ENCODE measurements at places on chromosomes 6 and 20.

- no peak for DNase-seq
Observed at GRCh38 chr20:47768016-47768824, 17.1 kb downstream of the SULF2 start.

- DNase-seq: no peak
Observed at GRCh38 chr20:48777821-48778220, 50.0 kb downstream of the PREX1 start.

DNA sequence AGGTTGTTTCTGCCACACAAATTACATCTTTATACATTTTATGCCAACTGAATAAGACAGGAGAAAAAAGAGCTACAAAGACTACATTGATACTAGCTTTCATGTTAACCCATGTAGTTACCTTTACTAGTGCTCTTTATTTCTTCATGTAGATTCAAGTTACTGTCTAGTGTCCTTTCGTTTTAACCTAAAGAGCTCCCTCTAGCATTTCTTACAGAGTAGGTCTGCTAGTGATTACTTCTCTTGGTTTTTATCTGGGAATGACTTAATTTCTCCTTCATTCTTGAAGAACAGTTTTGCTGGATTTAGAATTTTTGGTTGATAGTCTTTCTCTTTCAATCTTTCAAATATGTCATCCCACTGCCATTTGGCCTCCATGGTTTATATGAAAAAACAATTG is 21.2 kb upstream of the NOP56 start:
- DNase-seq: no peak

DNA sequence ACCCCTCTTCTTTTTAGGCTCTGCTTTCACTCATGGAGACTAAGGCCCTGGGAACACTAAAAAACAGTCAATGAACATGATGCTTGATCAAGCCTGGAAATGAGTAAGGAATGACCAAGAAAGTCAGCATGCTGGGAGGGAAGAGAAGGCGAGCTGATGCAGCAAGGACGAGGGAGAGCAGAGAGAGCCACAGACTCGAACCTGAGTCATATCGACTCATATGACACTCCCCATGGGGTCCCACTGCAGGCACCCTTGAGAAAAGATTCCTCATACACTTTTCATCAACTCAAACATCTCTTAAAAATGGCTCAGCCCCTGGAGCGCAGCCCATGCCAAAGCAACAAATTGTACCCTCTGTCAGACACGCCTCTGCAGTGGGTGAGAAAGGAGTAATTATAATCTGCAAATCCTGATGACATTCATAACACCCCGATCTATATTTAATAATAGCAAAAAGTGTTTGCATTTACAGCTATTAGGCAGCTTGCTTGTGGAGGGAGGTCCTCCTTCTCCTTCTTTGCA is 127.2 kb downstream of the F13A1 start:
- no peak for DNase-seq

DNA sequence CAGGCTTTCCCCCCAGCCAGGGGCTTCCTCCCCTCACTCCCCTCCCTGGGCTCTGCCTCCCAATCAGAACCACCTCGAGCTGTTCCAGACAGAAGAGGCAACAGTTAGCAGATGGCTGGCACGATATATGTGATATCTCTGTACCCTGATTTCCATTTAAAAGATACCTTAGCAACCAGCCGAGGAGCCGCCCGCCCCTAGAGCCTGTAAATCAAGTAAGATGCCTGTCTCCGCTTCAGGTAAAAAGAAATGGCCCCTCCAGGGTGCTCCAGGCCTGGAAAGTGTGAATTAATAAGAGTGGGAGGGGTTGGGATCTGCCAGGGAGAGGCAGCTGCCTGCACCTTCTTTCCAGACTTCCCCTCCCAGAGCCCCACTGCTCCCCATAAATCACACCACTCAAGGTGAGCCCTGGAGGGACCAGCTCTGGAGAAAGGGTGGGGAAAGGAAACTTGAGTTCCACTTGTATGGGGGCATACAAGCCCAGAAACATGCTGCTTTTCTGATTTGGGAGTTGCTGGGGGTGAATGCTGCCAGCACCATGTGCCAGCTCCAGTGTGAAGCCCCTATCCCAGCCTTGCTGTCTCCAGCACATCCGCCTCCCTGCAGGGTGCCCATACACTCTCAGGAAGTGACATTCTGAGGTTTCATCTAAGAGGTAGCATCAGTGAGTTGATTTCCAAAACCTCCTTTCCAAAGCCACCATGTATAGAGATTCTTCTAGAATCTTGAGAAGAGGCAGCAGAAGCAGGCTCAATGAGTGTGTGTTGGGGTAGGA is 148.0 kb downstream of the LRFN2 start:
- DNase-seq: no peak

GRCh38 chr6:160088069-160088783 is 33.4 kb upstream of the SLC22A1 start:
- no peak for DNase-seq

DNA sequence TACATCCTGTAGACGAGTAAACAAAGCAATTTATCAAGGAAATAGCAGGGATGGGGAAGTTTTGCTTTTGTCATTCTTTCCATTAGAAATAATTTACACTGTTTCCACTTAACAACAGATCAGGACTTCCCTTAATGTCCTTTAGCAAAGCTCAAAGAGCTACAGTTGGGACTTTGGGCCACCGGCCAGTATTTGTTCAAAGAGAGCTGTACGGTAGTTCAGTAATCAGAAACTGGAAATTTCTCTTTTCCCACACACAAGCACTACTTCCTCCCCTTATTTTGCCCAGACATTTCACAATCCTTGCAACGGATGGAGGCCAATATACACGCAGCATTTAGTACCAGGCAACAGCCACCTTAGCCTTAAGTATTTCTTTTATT is 12.1 kb upstream of the HINT3 start:
- no peak for DNase-seq

GRCh38 chr6:89874438-89874837 is 19.8 kb upstream of the GJA10 start:
- DNase-seq: no peak

- no peak for DNase-seq
Observed at GRCh38 chr6:39357998-39358686, 35.6 kb upstream of the KCNK16 start.

- DNase-seq: no peak
Observed at GRCh38 chr20:44068316-44069201, 118.4 kb downstream of the JPH2 start.

GRCh38 chr6:150079604-150080003 is 10.7 kb upstream of the ULBP3 start:
- no peak for DNase-seq

DNA sequence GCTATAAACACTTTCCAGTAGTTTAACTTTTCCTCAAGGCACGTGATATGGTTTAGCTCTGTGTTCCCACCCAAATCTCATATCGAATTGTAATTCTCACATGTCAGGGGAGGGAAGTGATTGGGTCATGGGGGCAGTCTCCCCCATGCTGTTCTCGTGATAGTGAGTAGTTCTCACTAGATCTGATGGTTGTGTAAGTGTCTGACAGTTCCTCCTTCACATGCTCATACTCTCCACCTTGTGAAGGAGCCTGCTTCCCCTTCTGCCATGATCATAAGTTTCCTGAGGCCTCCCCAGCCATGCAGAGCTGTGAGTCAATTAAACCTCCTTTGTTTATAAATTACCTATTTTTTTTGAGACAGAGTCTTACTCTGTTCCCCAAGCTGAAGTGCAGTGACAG is 127.9 kb downstream of the DTNBP1 start:
- no peak for DNase-seq

GRCh38 chr6:63941747-63942470 is 306.3 kb downstream of the PHF3 start:
- no peak for DNase-seq

DNA sequence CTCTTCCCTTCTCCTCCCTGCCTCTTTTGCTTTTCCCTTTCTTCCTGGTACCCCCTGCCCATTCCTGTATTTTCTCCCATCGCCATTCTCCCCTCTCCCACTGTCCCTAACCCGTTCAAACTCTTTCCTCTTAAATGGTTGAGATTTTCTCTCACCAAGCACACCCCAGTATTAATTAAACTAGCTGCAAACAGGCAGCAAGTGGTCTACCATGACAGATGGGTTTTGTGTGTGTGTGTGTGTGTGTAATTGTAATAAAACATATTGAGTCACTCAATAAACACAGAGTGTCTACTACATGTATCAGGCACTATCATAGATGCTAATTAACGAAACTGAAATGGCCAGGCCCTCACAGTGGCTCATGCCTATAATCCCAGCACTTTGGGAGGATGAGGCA is 6.7 kb downstream of the RAET1E start:
- DNase-seq: no peak

Data from stimulated activated CD4-positive, alpha-beta T cell treated with anti-CD3 and anti-CD28 coated beads, Interleukin-4, amount 100 ng/mL, for 48 hours (primary cell).